BJ (cell line): ENCODE measurements at places on chromosomes 4 and X.
A peak's percentile ranks its signal among the peaks of the same experiment; 100 is the strongest.

DNA sequence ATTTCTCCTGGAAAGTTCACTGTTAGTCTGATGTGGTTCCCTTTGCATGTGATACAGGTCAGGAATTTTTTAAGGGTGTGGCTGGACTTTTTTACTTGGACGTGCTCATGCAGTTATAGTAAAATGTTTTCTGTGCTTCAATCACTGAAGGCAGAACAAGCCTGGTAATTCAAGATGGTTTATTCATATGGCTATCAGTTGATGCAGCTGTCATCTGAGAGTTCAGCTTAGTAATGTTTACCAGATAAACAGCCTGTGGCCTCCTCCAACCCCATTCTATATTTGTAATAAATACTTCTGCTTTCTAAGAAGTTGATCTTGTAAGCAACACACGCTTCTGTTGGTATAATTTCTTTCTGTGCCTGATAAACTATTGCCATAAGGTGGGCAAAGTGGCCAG lies 2105.9 kb downstream of the ARAP2 start:
- no peak for DNase-seq

- no peak for DNase-seq
Measured at GRCh38 chr4:109440948-109441347, 7.3 kb downstream of the SEC24B start.

- DNase-seq: no peak
Measured at GRCh38 chr4:54498661-54499111, 159.1 kb upstream of the KIT start.

DNA sequence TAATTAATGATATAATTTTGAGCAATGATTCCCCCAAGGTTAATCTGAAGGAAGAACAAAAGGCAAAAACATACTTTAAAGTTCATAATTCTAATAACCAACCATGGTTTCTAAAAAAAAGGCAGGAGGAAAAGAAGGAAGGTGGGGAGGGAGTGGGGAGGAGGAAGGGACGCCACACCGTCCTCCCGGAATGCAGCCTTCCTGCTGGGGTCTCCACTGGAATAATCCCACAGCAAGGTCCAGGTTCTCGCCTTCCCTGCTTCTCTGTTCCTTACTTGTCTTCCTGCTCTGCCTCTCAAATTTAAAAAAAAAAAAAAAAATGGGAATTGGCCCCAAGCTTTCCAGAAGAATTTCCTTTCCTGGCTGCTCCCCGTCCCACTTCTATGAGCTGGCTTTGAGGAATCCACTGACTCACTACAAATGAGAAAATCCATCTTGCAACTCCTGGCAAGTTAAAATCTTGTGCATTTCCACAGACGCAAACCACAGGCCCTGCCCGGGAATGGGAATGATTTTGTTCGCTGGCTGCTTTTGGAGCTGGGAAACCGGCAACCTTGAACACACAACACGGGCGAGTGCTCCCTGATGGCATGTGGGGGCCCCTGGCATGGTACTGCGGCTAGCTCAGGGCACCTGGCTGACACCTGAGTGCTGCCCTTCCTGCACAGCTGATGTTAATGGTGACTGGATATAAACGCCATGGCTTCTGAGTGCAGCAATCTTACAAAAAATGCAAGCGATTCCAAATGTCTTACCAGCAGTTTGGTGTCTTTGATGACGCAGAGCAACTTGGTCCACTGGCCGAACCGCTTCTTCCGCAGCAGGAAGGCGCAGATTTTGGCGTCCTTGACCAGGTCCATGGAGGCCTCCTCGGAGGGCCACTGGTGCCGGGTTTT lies 97.0 kb downstream of the AFAP1 start:
- peak; percentile 98 for DNase-seq

DNA sequence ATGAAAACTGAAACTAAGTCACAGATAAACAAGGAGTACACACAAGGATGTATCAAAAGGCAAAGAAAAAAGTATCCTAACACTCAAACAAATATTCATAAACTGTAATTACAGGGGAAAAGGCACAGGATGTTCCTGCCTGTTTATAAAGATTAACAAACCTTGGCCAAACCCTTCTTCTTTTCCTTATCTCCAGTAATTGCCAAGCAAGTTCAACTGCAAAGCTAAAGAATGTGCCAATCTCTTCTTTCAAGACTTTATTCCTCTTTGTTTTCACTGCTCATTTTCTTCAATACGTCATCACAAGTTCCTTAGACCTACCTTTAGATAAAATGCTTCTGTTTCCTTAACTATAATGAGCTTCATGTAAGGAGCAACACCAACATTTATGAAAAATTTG lies 171.2 kb downstream of the AMELX start:
- DNase-seq: no peak

GRCh38 chr4:168562041-168562571 lies 65.3 kb downstream of the PALLD start:
- no peak for DNase-seq

DNA sequence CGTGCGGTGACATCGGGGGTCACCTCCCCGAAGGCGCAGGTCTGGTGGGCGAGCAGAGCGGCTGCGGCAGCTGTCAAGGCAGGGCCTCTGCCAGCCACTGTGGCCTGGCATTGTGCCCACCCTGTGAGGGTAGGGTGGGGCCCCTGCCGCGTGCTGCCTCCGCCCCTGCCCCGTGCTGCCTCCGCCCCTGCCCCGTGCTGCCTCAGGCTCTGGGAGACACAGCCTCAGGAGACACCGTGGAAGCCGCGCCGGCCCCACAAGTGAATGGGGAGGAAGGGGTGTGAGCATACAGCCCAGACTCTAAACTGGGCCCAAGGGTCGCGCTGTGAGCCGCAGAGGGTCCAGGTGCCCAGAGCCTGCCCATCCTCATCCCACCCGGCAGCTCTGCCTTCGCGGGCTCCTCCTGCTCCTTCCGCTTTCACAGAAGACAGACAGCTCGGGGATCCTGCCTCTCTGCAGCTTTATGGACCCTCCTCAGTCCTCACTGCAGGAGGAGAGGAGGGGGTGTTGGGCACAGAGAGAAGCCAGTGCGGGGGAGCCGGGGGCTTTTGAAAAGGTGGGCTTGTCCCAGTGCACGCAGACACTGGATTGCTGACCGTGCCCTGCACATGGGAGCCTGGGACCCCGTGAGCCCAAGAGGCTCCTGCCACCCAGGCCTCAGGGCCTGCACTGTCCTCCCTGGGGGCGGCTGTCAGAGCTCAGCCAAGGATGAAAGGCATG lies 27.4 kb downstream of the PCGF3 start:
- no peak for DNase-seq

- DNase-seq: no peak
Measured at GRCh38 chr4:78764498-78764961, 11.6 kb upstream of the BMP2K start.

- DNase-seq: no peak
Measured at GRCh38 chr4:573122-573892, 2.8 kb downstream of the TMEM271 start.
